ENCODE measurements at places on chromosomes 7 and 10. TPM values are rescaled to one million over a fixed set of nuclear protein-coding genes. Genes with fewer than 3 reads are reported as not detected.

Gene AFAP1L2
- 19.3 TPM for total RNA-seq

Gene FAM25C
- not detected for total RNA-seq

Gene FAM221A
- total RNA-seq: 8.5 TPM

Gene FXYD4
- total RNA-seq: not detected

Gene AGMO
- total RNA-seq: 1.3 TPM

Gene PTF1A
- not detected for total RNA-seq

Gene KCP
- total RNA-seq: 2.1 TPM

Data from aorta (tissue), 5 donors.